ENCODE measurements at places on chromosomes 6 and 20.

- no peak for DNase-seq
Observed at GRCh38 chr6:76262240-76262639, 189.8 kb upstream of the IMPG1 start.

DNA sequence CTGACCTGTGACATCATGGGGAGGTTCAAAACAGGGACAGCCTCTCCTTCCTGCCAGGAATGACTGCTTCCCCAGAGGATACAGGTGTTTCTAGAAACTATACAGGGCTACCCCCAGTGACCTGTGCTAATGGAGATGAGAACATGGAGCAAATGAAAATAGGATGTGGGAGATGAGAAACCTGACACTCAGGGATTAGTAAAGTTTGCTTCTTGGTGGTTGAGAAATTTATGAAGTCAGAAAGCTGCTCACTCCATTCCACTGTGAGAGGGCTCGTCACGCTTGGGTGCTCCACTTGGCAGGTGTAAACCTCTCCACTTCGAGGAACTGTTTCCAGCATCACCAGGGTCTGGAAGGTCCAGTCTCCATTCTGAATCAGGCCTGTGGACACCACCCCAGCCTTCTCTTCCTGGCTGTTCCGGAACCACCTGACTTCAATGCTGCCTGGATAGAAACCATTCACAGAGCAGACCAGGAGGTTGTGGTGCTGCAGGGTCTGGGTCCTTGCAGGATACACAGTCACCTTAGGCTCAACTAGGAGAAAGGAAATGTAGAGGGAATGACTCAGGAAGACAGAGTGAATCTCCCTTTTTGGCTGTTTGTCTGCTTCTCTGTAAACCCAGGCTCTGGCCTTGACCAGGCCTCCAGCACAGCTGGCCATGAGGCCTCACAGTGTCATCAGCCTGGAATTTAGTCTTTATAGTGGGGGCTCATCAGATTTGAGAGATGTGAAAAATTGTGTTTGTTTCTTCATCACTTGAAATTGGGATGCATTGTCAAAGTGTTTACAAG is 10.8 kb downstream of the HLA-DRB5 start:
- DNase-seq, result no peak

DNA sequence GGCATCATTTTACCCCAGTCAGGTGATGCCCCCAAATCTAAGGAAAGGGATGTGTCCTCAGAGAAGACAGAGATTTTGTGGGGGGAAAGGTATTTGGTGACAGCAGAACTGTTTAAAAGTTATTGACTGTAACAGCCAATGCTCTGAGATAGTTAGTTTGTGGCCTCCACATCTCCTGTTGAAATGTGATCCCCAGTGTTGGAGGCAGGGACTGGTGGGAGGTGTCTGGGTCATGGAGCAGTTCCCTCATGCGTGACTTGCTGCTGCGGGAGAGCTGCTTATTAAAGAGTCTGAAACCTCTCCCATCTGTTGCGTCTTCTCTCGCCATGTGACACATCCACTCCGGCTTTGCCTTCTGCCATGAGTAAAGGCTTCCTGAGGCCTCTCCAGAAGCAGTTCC is 282.8 kb upstream of the FOXQ1 start:
- no peak for DNase-seq

DNA sequence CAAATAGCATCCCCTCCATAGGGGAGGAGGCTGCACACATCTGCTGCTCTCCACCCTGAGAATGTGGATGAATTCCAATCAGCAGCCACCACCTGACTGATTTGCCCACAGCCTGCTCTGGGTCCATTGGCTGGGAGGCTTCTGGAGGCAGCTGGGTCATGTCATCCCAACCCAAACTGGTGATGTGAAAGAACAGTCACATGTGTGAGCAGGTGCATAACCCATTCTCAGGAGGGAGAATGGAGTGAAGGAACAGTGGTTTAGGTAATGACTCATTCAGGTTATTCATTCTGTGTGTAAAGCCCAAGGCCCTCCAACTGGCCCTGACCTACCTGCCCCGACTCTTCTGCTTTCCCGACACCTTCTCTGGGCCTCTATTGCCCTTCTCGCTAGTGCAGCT is 90.9 kb upstream of the GCM1 start:
- peak; percentile 43 for DNase-seq

GRCh38 chr20:57530327-57530981 is 5.5 kb upstream of the CTCFL start:
- no peak for DNase-seq

DNA sequence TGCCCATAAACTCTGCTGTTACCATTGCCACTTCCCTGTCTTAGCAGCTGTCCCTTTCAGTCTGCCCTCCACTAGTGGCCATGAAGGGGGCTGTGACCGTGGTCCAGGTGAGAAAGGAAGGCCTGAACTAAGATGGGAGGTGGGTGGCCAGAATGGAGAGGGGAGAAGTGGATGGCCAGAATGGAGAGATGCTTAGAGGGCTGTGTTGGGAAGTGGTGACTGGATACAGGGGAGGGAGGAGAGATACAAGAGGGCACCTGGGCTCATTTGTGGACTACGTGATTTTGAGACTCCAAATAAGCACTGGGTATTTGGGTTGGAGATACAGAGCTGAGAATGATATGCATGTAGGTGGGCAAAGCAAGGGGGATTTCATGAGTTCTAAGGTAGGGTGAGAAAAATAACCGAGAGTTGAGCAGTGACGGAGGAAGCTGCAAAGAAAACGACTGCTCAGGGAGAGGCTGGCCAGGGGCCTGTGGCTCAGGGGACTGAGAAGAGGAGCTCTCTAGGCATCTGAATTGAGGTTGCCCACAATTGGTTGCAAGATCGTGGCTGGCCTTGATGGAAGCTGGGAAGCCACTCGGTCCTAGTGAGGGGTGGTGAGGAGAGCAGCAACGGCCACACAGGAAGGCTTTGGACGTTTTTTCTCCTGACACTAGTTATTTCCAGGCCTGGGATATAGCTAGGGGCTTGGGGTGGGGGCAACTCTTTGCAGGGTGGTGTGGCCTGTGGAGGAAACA is 36.9 kb downstream of the PANK2 start:
- no peak for DNase-seq

- DNase-seq, result no peak
Observed at GRCh38 chr6:17478223-17478907, 85.0 kb downstream of the CAP2 start.

DNA sequence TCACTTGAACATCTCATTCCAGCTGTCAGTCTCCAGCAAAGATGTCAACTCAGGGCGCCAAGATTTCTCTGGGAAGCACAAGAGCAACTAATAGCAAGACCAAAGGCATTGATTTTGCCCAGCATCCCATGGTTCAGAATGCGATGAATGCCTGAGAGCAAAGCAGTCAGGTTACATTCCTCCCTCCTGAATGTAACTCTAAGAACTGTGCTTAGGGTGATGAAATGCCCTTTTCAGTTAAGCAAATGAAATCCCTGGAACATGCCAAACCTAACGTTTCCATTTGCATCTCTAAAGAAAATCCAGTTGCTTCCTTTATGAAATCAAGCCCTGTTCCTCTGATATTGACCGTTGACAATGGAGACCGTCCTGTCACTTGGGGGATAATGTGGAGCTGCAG is 224.0 kb upstream of the PLN start:
- DNase-seq, result no peak

GRCh38 chr6:81485395-81485794 is 267.1 kb downstream of the TENT5A start:
- no peak for DNase-seq

- DNase-seq, result no peak
Observed at GRCh38 chr6:86707545-86708120, 229.7 kb upstream of the HTR1E start.

- peak; percentile 27 for DNase-seq
Observed at GRCh38 chr20:31967830-31968249, at the start of gene XKR7. XKR7 (plus strand) TSS chr20:31968151; CDS start chr20:31968176, 25 bp downstream.

DNA sequence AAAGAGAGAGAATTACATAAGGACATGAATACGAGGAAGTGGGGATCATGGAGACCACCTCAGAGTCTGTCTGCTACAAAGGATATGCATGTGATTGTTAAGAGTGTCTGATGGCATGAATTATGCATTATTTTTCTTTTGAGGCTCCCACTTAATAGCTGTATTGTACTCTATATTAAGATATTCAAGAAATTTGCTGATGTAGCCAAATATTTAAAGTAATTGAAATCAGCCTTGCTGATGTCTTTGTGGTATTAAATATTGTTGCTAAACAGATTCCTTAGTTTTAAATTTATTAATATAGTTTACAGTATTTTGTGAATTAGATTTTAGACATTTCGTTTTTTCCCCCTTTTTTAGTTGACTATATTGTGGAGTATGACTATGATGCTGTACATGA is 25.3 kb downstream of the CD2AP start:
- no peak for DNase-seq

DNA sequence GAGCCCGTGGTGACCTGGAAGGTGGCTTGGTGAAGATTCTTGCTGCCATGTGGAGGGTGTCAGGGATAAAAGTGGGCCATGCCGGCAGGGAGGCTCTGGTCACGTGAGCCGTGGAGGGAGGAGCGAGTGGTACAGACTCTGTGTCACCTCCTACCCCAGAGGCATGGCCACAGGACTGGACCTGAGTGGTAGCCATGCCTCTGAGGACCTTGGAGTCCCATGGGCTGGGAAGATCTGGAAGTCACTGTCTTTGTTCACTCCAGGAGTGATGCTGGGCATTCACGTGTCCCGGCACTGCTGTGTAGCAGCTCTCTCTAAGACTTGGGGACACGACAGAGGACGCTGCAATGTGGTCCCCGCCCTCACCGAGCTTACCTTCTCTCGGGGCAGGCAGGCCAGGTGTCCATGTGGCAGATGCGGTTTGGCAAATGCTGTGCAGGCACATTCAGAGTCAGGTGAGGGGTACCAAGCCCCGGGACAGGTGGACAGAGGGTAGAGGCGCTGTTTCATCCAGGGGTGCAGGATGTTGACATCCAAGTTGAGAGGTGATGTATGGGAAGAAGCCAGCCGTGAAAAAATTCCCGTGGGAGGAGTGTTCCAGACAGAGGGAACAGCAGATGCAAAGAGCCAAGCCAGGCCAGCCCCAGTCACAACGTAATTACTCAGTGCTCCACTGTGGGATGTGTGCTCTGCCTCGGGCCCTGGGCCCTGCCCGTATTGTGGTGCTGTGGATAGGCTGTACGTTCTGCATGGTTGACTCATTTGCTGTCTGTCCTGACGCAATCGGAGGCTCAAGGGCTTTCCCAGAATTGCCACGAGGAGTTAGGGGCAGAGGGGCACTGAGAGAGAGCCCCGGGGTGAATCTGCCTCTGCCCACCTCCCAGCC is 307.8 kb downstream of the TAF4 start:
- no peak for DNase-seq

- no peak for DNase-seq
Observed at GRCh38 chr6:93087606-93088005, 331.8 kb downstream of the EPHA7 start.

GRCh38 chr6:14275493-14275851 is 157.9 kb downstream of the CD83 start:
- no peak for DNase-seq

DNA sequence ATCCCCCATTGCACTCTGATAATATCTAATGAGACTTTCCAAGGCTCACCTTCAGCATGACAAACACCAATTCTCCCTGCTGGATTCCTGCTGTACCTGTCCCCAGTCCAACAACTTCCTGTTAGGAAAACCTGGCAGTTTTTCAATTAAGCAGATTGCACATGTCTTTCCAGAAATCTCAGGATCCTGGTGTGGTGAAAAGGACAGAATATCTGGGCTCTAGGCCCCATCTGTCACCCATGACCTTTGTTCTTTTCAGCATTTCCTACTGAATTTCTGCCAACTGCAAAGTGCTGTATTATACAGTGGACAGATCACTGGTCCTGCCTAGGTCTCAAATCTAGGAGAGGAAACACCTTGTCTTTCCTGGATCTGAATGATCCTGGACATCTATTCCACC is 27.7 kb upstream of the DTNBP1 start:
- no peak for DNase-seq

DNA sequence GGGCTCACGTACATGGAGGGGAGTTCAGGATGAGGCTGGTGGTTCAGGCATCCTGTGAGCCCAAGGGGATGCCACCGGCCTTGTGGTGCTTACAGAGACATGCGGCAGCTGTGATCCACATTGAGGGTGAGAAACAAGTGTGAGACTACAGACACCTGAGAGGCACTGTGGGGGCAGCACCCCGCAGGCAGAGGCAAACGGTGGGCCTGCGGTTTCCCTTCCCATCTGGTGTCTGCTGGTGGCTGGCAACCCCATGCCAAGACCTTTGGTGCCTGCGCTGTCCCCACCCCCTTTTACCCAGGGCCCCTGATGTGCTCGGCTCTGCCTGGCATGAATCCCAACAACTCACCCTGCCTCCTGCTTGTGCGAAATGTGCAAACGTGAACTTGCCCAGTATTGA is 42.0 kb downstream of the ERMARD start:
- DNase-seq, result no peak

- no peak for DNase-seq
Observed at GRCh38 chr20:13915284-13915683, 75.1 kb downstream of the SEL1L2 start.

- no peak for DNase-seq
Observed at GRCh38 chr6:113750151-113750855, 106.8 kb upstream of the MARCKS start.

GRCh38 chr20:13286052-13286451 is 65.0 kb downstream of the ISM1 start:
- DNase-seq, result no peak

All from activated CD4-positive, alpha-beta memory T cell treated with anti-CD3 and anti-CD28 coated beads for 36 hours (primary cell).